ENCODE measurements at places on chromosomes 2 and 18.

DNA sequence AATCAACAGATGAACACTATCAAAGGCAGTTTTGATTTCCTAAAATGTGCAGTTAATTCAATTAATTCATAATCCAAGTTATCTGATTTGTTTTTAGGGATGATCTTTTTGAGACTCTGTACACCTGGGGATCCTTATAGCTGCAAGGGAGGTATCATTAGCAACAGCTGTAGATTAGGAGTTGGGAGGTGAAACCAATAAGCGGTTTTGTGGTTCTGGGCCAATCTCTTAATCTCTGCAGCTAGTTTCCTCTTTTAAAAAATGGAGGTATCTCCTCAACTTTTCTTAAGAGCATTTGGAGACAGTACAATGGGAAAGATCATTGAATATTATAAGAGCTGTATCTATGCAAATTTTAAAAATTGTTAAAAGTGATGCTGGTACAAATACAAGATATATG, 126.0 kb downstream of the MC4R start:
- no peak for DNase-seq

GRCh38 chr18:35818353-35818667, 154.2 kb upstream of the RMP24 start:
- no peak for DNase-seq

GRCh38 chr2:125272651-125273050, 1247.6 kb downstream of the CNTNAP5 start:
- DNase-seq: peak; percentile 45

DNA sequence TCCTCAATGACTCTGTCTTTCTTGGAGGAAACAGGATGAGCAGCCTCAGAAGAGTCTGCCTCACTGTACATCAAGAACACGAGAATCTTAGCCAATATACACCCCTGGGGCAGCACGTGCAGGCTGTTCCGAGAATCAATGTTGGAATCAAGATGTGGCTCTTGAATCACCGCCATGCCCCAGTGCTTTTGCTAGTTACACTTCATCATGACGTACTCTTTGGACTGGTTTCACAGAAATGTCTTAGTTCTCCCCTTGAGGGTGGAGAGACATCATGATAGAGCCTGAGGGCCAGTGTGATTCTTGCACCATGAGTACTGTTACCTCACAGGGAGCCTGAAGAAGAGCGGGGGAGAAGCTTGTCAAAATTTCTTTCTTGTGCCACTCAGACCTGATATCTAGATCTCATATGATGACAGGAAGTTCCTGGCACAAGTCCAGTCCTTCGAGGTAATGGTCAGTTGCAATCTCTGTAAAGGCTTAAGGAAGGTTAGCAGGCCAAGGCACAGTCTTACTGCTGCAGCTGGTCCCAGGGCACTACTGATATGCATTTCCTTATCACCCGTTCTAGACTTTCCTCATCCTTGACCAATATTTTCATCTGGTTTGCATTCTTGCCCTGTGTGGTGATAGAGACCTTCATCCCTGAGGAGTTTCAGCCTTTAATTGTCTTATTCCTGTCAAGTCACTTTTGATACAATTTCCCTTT, 28.2 kb upstream of the STAT4 start:
- peak; percentile 89 for DNase-seq

GRCh38 chr2:117068371-117068770, 746.1 kb upstream of the DDX18 start:
- DNase-seq: no peak

DNA sequence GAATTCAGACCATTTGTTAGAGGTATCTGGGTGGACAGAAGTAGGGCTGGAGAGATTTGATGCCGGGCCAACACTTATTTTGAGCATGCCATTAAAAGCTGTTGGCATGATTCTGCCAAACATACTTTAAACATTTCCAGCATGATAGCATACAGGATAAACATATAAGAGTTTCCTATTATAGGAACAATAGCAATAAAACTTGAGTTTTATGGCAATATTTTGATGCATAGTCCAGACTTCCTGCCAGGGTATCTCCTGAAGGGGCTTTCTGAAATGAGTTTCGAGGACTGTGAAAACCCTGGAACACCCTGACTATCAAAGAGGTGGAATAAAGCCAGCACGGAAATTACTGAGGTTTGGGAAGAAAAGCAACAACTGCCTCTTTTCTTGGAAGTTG, 1398.0 kb upstream of the NXPH2 start:
- no peak for DNase-seq

DNA sequence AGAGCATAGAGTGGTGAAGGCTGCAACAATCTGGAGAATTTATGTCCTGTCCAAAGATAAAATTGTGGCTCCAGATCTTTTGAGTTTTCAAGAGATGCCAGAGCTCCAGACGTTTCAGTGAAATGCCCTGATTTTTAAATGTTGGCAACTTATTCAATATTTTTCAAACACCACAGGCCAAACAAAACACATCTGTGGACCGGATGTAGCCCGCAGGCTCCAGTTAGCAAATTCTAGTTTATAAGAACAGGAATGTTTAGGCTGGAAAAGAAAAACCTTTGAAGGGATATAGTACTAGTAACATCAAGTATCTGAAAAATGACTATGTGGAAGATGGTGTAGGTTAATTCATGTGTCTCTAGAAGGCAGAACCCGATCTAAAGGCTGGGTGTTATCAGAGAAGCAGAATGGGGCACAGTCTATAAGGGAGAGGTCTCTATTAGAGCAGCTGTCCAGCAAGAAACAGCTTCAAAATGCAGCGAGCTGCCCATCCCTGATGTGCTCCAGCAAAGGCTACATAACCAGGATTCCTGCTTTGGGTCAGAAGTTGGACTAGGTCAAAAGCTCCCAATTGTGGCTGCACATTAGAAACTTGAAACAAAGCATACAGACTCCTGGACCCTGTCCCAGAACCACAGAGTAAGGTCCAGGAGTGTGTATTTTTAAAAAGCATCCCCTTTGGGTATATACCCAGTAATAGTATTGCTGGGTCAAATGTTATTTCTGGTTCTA, 105.9 kb downstream of the ANKRD44 start:
- no peak for DNase-seq

GRCh38 chr2:84919885-84920580, 14.6 kb downstream of the TMSB10 start:
- DNase-seq: no peak

- no peak for DNase-seq
Observed at GRCh38 chr2:171598713-171599319, 76.5 kb downstream of the CYBRD1 start.

DNA sequence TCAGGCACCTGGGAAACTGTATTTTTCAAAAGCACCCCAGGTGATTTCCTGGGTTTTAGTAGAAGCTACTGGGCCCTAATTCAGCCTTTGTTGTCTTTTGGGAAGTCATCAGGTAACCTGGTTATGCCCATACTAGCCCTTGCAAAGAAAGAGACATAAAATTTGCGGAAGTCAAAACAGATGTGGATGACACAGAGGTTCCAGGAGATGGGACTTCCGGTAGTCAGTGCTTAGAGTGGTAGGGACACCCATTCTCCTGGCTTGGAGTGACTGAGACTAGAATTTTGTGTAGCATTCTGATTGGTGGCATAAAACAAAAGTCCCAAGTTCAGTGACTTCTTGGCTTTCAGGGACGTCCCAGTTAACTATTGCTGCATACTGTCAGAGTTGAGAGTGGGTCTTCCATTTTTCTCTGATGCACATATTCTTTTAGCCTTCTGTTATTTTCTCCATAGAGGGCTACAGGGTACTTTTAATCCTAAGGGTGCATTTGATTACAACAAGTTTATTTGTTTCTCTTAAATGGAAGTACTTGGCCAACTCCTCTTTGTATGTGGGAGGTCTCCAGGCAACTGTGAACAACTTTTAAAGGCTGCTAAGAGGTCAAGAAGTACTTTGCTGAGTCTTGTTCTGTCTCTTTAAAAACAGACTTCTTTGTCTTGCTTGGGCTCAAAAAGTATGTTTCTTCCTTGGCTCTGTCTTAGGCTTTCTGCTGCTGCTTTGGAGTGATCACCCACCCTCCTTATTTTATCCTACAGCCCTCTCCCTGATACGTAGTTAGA, 8.8 kb downstream of the NAB1 start:
- no peak for DNase-seq

GRCh38 chr2:224407241-224407701, 5.4 kb upstream of the FAM124B start:
- DNase-seq: no peak

- DNase-seq: no peak
Observed at GRCh38 chr2:164053021-164053420, 317.2 kb upstream of the FIGN start.
